ENCODE measurements at places on chromosomes 1 and 21. TPM values are rescaled to one million over a fixed set of nuclear protein-coding genes. Genes with fewer than 3 reads are reported as not detected.

IVL gene
- 1.0 TPM for total RNA-seq

DNA sequence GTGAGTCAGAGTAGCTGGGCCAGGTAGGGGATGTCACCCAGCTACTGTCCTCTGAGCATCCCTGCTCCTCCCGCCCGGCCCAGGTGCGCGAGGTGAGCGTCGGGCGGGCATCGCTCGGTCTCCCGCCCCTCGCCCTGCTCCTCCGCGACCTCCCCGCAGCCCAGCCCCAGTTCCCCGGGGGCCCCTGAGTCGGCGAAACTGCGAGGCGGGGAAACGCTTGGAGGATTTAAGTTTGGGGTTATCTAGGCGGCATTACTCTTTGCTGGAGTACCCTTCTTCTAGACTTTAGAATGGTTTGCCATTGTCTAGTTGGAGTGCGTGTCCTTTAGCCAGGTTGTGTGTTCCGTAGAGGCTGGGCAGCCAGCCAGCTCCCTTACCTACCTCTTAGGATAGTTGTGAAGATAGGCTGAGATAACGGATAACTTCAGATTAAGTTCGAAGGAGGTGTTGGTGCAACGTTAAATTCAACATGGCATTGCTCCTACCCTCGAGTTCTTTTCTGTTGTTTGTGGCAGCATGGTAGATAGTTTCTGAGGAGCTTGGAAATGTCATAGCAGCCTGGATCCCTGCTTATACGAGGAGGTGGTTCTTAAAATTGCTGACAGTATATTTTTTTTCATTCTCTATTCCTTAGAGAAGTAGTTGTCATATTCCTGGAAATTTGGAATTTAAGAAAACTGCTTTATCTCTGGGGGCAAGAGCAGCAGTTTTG lies 697 bp downstream of the AGO3 start:
- DNase-seq: peak; percentile 32

DNA sequence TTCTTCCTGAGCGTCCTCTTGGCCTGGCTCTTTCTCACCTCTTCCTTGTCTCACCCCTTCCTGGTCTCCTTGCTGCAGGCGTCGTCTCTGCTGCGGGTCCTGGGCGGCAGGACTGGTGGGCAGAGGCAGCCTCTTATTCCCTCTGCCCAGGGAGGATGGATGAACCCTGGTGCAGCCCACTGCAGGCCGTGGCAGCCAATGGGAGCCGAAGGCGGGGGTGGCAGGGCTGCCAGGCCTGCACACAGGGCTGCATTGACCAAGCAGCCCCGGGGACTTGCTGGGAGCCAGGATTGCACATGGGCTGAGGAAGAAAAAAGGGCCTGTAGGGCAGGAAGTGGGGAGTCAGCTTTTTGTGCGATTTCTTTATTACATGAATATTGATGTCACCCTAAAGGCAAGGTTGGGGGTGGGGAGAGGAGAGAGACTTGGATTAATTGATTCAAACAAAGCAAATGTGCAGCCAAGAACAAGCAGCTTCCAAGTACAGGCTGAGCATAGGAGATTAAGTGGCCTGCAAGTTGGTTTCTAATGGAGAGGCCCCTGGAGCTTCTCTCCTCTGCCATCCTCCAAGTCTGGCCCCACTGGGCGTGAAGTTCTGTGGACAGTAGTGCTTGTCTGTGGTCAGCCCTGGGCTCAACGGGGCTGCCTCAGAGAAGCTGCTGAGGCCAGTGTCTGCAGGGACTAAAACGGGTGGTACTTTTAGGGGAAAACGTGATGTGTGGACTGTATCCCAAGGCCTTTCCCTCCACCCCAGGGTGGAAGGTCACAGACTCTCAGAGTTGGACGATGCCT lies at the start of gene S100B:
Gene S100B (minus strand): TSS at position 108 of the 792 bp plus-strand sequence. CDS start 2,667 bp downstream, outside the sequence.
- DNase-seq: no peak

GRCh38 chr1:231091831-231092301 lies 51.8 kb upstream of the FAM89A start:
- peak; percentile 72 for DNase-seq
